Right renal pelvis (tissue), 4 donors: ENCODE measurements at places on chromosomes 11 and 22. TPM values are rescaled to one million over a fixed set of nuclear protein-coding genes. Genes with fewer than 3 reads are reported as not detected.

The HBB gene
- 127 TPM for polyA plus RNA-seq

The NPTXR gene
- polyA plus RNA-seq = 4.7 TPM

The MS4A12 gene
- polyA plus RNA-seq = not detected

The SLC37A4 gene
- 102 TPM for polyA plus RNA-seq

The CREB3L1 gene
- 16.1 TPM for polyA plus RNA-seq

The CASP12 gene
- 0.73 TPM for polyA plus RNA-seq

The ATL3 gene
- polyA plus RNA-seq = 21.0 TPM

The TMPRSS5 gene
- 0.98 TPM for polyA plus RNA-seq

The MFNG gene
- polyA plus RNA-seq = 10.6 TPM

The RIMBP3C gene
- 0.33 TPM for polyA plus RNA-seq

The SYT7 gene
- polyA plus RNA-seq = 4.8 TPM

The ADORA2A gene
- 7.8 TPM for polyA plus RNA-seq

The C1QTNF4 gene
- 5.4 TPM for polyA plus RNA-seq

The PGA5 gene
- polyA plus RNA-seq = 0.35 TPM

The AQP11 gene
- 5.0 TPM for polyA plus RNA-seq

The KCNJ4 gene
- polyA plus RNA-seq = 0.51 TPM

The APIP gene
- 54.5 TPM for polyA plus RNA-seq

The BIRC2 gene
- polyA plus RNA-seq = 94.7 TPM

The TMEM218 gene
- polyA plus RNA-seq = 49.1 TPM

The OR5AP2 gene
- polyA plus RNA-seq = not detected

The DEPDC7 gene
- 5.8 TPM for polyA plus RNA-seq

The PIWIL4 gene
- 3.6 TPM for polyA plus RNA-seq

The ALG9 gene
- 40.3 TPM for polyA plus RNA-seq

The FDX1 gene
- 23.3 TPM for polyA plus RNA-seq

The PHOX2A gene
- polyA plus RNA-seq = 0.49 TPM

The DRICH1 gene
- 2.8 TPM for polyA plus RNA-seq

The APOL5 gene
- polyA plus RNA-seq = not detected

The AAMDC gene
- 51.8 TPM for polyA plus RNA-seq

The TREH gene
- 0.41 TPM for polyA plus RNA-seq

The SYVN1 gene
- 47.0 TPM for polyA plus RNA-seq

The NLRP14 gene
- 0.87 TPM for polyA plus RNA-seq

The CNIH2 gene
- polyA plus RNA-seq = 4.7 TPM

The TTC36 gene
- polyA plus RNA-seq = 0.83 TPM

The FIBIN gene
- 24.8 TPM for polyA plus RNA-seq

The WT1 gene
- polyA plus RNA-seq = 250 TPM

The SIPA1 gene
- 29.0 TPM for polyA plus RNA-seq

The LRRC32 gene
- 72.6 TPM for polyA plus RNA-seq
